HT-29 (cell line): ENCODE measurements at places on chromosomes 13 and 19. TPM values are rescaled to one million over a fixed set of nuclear protein-coding genes. Genes with fewer than 3 reads are reported as not detected.
A peak's percentile ranks its signal among the peaks of the same experiment; 100 is the strongest.

CASP14 gene
- total RNA-seq = not detected in 2 replicates

DNA sequence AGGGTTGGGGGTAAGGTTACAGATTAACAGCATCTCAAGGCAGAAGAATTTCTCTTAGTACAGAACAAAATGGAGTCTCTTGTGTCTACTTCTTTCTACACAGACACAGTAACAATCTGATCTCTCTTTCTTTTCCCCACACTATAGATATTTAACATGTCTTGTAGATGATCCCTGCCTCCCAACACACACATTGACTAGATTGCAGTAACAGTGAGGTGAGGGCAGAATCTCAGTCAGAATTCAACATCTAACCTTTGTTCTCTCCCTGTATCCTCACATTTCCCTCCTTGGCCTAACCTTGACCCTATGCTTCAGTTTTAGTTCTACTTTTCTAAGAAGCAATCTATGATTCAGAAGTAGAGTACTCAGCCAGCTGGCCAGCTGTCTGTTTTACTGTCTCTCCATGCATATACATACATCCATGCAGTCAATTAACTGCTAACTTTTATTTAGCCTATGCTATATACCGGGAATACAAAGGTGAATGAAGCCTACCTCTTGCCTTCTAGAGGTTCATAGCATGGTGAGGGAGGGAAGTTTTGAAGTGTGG is 18.1 kb downstream of the DNAJC15 start:
- no peak for DNase-seq

DNA sequence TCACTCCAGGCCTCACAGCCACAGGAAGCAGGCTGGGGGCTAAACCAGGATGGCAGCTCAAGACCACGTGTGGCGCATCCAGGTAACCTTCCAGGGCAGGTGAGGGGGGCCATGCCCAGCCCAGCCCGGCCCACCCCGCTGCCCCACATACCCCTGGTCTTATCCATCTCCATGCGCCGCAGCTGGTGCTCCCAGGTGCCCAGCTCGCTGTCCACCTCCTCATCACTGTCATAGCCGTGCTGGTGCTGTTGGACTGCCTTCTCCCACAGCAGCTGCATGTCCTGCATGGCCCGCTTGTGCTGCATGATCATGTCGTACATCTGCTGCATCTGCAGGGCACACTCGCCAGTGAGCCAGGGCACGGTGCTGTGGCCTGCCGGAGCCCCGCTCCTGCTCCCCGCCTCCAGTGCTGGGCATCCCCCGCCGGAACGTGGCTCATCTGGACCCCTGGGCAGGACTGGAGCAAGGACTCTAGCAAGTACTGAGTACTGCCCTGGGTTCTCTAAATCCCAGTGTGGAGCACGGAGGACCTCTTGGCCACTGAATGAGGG is 6.0 kb upstream of the TM6SF2 start:
- no peak for DNase-seq

LRRC63 gene
- not detected in 2 replicates for total RNA-seq

SYDE1 gene
- 0.03 TPM in 1 of 2 replicates, not detected in the other for total RNA-seq

DNA sequence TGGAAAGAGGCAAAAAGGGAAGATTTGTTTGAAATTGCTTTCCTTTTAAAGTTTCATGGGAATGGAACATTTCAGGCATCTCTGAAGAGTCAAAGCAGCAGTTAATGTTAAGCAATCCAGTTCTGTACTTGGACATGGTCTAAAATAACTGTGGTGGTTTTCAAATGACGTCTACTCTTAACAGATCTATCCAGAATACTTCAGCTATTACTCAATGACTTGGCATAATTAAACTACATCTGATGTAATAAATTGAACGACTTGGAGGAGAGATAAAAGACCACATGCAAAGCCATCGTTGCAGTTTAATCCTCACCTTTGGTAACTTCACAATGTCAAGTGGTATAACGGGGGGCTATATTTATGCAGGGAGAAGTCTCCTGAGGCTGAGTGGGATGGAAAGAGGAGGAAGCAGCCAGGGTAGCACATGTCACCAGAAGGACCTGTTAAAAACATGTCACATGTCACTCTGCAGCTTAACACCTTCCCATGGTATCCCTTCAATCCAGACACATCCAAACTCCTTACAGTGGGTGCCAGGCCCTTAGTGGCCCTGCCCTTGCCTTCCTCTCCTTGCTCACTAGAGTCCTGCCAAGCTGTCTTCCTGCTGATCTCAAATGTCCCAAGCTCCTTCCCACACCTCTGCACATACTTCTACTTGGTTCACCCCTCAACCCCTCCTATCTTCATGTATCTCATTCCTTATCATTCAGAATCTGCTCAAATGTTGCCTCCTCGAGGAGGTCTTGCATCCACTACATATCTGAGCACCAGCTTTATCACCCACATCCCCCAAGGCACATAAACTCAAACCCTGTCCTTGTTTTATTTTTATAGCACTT is 327.8 kb downstream of the SUCLA2 start:
- no peak for DNase-seq

DNA sequence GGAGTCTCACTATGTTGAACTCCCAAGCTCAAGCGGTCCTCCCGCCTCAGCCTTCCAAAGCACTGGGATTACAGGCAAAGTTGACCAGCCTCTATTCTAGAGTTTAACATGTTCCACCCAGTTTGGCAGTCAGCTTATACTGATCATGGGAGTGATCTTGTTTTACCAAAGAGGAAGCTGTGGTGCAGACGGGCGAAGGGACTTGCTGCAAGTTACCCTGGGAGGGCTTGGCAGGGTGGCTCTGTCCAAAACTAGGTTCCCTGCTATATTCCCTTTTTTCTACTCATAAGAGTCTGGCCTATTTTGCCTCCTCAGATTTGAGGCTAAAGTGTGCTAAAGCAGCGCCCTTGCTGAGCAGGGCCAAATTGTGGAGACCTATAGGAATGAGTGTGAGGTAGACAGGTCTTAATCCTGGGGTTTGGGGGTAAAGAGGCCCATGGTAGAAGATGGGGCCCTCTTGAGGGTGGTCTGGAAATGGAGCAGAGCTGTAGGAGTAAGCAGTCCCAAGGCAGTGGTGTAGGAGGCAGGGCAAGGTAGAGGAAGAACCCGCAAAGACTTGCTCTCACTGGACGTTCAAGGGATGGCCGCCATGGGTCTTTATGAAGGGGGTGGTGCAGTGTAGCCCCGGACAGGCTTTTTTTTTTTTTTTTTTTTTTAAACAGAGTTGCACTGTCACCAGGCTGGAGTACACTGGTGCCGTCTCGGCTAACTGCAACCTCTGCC is 3.3 kb downstream of the RPS19 start:
- no peak for DNase-seq

PSPN gene
- total RNA-seq = 0.28 and 0.47 TPM in 2 replicates

PSG11 gene
- total RNA-seq = not detected in 2 replicates

ZNF506 gene
- total RNA-seq = 1.8 and 2.3 TPM in 2 replicates

RAP2A gene
- total RNA-seq = 26.5 and 28.8 TPM in 2 replicates

CNN1 gene
- not detected in 2 replicates for total RNA-seq

NLRP4 gene
- total RNA-seq = not detected in 2 replicates

ZNF442 gene
- total RNA-seq = 0.03 and 0.05 TPM in 2 replicates

ANKRD24 gene
- 0.20 and 0.89 TPM in 2 replicates for total RNA-seq

- no peak for DNase-seq
Measured at GRCh38 chr13:21328836-21329477, 130.1 kb downstream of the ZDHHC20 start.

DNA sequence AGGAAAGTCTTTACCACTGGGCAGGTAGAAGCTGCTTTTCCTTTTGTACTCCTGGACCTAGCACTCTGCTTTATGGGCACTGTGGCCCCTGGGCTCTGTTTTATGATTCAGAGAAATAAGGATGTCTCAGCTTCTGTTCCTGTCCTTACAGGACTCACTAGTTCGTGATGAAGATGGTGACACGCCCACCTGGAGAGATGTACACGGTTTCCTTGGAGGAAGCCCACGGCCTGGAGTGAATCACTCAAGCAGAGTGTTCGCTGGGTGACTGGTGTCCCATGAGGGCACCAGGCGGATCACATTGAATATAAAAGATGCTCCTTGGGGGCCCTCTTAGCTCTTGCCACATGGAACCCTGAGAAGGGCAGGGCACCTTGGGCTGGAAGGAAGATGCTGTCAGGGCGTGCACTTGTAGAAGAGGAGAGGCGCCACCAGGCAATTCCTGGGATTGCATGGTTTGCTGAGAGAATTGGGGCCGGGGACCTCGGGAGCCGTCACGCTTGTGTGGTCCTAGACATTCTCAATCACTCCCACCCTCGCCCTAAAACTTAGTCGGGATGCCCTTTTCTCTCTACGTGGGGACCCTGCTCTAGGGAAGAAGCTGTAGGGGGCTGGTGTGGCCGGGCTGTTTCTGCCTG is 202.6 kb downstream of the TSHZ3 start:
- DNase-seq = no peak

DNA sequence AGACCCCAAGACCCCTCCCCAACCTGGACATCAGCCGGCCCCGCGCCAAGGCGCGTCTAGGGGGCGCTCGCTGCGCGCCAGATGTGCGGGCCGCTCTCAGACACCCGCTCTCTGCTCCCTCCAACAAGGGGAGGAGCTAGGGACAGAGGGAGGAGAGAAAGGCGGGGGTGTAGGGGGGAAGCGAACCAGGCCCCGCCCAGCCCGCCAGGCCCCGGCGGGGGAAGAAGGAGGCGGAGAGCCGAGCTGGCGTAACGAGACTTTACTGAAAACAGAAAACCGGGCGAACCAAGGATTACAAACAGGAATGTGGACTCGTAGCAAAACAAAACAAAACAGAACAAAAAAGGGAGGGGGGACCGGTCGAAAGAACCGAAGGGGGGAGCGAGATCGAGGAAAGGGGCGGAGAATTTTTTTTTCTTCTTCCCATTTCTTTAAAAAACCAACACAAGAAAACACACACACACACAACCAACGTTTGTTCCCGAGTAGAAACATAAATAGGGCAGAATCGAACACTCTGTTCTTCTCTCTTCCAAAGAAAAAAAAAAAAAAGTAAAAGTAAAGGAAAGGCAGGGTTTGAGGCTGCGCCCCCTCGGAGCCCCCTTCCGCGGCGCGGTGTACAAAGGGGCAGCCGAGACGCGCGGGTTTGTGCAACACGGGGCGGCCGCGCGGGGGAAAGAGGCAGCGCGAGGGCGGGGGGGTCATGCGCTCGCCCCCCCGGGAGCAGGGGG is 1.7 kb downstream of the JUND start:
- DNase-seq = peak; percentile 84

TSSK6 gene
- total RNA-seq = 1.3 and 1.5 TPM in 2 replicates

GRCh38 chr19:8441725-8442544 is 2.8 kb upstream of the HNRNPM start:
- DNase-seq = no peak

DNA sequence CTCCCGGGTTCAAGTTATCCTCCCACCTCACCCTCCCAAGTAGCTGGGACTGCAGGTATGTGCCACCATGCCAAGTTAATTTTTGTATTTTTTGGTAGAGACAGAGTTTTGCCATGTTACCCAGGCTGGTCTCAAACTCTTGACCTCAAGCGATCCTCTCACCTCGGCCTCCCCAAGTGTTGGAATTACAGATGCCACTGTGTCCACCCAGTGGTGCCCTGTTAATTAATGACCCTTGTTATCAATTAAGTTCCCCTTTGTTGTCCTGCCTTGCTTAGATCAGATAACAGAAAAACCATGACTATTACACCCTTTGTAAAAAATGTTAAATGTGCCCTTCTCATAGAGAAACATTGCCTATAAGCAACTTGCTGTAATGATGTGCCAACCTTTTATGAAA is 34.4 kb upstream of the IGFL1 start:
- no peak for DNase-seq
